Renal cortex interstitium (tissue), 15 donors: ENCODE measurements at places on chromosomes 2 and 18.

GRCh38 chr18:42330296-42330695 is 375.3 kb downstream of the PIK3C3 start:
- no peak for DNase-seq

GRCh38 chr2:197383825-197384224 is 51.0 kb downstream of the SF3B1 start:
- DNase-seq = no peak

DNA sequence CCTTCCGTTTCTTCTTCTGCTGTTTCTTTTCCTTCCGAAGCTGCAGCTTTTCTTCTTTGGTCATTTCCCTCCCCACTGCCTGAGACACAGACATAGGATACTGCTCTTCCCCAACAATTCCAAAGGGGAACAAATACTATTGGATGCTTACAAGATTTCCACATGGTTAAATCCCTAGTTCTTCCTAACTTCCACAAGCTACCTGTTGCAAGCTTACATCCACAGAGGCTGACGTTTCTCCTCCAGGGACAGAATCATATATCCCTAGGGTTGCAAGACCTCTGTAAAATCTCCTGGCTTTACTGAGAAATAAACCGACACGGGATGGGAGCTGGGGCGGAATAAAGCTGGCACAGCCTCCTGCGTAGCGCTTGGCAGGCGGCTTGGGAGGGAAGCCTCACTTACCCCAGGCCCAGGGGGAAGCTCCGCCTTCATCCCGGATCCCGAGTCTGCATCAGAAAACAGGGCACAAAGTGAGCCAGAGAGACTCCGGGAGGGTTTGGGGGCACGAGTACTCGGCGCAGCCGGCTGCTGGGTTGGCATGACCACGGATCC is 590 bp downstream of the EIF2B4 start:
- no peak for DNase-seq

DNA sequence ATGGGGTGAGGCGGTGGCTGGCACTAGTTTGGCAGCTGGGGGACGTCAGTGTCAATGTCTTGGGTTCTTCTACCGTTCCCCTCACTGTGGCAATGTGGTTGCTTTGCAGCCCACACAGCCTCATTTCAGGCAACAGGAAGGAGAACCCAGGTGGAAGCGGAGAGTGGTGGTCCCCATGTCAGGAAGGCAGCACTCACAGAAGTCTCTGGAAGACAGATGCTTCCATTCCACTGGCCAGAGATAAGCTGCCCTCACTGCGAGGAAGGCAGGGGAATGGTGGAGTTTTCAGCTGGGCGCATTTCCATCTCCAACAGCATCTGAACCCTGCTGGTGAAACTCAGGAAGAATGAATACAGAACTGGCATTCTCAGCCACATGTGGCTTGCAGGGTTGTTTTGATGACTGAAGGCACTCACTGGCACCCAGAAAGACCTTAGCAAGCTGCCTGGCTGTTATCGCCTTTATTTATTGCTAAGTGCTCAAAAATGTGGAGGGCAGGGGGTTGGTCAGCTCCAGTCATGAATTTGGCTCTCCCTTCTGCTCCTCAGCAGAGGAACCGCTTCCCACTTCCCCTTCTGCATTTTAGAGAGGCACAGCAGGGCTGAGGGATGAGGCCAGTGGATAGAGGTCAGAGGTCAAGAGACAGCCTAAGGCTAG is 19.4 kb downstream of the KCNIP3 start:
- DNase-seq = no peak

DNA sequence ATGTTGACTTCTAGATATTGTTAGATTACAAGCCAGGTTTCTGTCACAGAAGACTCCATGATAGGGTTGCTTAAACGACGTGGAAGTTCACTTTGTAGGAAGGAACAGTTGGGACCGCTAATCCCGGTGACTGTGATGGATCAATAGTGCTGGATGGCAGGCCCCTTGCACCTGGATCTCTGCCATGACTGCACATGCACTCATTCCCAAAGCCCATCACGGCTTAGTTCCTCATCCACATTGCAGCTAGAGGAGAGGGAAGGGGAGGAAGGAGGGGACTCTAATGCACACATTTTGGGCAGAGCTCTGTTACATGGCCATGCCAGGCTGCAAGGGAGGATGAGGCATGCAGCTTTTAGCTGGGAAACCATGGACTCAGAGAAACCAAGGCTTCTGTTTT is 773.7 kb upstream of the RAB6C start:
- DNase-seq = no peak
